ENCODE measurements at places on chromosomes 2 and 18.

DNA sequence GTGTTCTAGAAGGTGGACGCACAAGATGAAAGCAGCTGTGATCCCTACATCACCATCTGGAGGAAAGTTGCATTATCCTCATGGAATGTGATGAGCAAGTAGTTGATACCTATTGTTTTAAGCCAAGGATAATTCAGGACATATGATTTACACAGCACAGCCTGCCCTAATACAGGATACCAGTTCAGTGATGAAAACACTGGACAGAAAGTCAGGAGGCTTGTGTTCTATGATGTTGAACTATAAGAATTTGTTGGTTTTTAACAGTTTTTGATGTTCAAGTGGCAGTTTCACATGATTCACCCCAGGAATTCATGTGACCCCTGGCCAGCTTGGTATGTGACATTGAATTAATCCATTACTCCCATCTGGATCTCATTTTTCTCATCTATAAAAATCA, 6.2 kb upstream of the CHST10 start:
- no peak for DNase-seq

DNA sequence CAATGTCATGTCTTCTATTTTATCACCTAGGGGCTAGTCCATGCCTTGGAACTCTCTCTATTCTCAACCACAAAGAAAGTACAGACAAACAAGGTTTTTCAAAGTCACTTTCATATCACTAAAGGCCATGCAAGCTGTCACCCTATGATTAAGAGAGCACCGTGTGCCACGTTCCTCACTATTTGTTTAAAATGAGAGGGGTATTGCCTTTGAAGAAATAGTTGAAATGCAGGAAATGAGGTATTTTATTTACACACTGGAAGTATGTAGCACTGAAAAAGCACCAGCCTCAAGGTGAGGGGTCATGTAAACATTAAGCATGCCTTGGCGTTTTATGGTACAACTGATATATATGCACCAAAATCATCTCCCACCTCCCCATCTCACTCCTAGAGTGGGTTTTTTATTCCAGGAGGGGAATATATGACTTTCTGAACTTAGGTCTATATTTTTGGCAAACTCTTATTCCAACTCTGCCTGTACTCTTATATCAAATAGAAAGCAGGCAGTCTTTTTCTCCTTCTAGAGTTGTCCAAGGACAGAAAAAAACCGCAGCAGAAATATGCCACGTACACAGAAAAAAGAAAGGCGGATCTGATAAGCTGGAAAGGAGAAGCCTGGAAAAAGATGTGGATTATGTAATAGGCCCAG, 53.5 kb downstream of the VSNL1 start:
- DNase-seq: no peak

- DNase-seq: no peak
Observed at GRCh38 chr2:109456776-109457175, 157.0 kb downstream of the SEPTIN10 start.

- no peak for DNase-seq
Observed at GRCh38 chr2:165044505-165045303, 89.4 kb upstream of the SLC38A11 start.

GRCh38 chr2:199870581-199870980, 19.6 kb upstream of the FTCDNL1 start:
- no peak for DNase-seq

DNA sequence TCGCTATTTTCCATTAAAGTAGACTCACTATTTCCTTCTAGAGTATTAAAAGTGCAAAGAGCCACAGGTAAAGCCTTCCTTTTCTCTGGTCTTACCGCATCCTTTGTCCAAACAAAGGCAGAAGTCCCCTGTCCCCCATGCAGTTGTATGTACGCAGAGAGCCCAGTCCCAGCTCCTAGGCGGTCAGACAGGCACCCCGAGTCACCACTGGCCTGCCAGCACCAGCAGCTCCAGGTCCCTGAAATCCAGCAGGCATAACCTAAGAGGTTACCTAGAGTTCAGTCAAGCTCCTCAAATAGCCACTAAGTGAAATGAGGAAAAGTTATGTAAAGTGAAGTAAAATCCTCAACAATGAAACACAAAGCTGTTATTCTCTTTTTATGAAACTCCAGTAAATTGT, 60.4 kb upstream of the TWIST2 start:
- DNase-seq: no peak

GRCh38 chr2:72004976-72005375, 142.7 kb downstream of the CYP26B1 start:
- no peak for DNase-seq

DNA sequence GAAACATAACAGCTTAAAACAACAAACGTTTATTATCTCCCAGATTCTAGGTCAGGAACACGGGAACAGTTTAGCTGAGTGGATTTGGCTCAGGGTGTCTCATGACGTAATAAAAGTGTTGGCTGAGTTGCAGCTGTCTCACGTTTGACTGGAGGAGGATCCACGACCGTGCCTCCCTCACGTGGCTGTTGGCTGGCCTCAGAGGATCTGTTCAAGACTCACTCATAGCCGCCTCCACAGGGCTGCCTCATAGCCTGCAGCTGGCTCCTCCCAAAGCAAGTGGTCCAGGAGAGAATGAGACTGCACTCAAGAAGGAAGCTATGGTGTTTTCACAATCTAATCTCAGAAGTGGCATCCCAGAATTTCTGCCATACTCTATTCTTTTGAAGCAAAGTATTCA, 167.1 kb downstream of the RPRM start:
- no peak for DNase-seq

GRCh38 chr2:49788300-49788699, 634.0 kb upstream of the FSHR start:
- no peak for DNase-seq

DNA sequence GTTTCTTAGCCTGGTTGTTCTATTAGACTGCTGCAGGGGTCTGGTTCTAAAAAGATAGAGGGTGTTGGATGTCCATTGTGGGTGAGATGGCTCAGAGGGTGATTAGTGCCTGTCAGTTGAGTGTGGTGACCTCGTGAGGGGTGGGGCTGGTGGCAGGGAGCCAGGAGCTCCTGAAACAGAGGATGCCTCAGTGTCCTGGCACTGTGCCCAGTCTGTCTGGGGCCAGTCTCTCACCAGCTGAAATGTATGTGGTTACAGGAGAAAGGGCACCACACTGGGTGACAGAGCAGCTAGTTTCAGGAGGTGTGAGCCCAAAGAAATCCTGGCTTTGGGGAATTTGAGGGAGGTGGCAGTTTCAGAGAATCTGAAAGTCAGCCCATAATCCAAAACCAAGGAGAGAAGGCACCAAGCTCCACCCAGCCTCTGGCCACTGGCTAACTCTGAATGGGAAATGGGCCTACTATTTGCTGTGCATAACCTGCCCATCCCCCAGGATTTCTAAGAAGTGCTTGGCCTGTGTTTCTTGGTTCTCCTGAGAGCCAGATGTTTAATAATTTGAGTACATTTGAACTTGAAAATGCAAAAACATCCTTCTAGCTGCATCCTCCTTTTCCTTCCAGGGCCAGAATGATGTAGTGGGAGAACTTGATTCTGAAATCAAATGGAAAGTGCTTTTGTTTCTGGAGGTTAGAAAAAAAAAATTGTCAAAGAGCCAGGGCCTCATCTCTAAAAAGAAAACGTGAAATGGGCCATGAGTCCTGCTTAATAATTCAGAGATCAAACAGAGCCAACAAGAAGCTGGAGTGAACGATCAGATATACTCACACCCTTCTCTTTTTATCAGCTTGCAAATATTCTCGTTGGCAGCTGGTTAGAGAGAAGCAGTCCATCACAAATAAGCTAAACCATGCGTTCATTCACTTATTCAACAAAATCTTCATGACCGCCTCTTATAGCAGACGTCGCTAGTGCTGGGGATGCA, 92.3 kb downstream of the B3GNT2 start:
- peak; percentile 89 for DNase-seq

GRCh38 chr2:6167592-6168138, 475.5 kb downstream of the SOX11 start:
- no peak for DNase-seq

DNA sequence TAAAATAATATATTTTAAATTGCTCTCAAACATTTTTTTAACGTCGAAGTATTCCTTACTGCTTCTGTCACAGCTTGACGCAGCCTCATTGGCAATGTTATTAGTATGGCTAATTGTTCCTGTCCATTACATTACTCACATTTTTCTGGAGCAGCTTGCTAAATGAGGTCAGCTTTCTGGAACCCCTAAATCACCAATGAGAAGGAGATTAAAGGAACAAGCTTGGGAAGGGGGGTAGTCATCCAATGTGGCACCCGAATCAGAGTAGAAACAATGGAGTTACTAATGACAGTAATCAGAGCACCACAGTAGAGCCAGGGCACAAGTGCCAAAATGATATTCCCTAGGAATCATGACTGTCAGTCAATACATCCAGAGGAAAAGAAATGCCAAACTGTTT, 5.1 kb downstream of the NEUROD1 start:
- DNase-seq: no peak

DNA sequence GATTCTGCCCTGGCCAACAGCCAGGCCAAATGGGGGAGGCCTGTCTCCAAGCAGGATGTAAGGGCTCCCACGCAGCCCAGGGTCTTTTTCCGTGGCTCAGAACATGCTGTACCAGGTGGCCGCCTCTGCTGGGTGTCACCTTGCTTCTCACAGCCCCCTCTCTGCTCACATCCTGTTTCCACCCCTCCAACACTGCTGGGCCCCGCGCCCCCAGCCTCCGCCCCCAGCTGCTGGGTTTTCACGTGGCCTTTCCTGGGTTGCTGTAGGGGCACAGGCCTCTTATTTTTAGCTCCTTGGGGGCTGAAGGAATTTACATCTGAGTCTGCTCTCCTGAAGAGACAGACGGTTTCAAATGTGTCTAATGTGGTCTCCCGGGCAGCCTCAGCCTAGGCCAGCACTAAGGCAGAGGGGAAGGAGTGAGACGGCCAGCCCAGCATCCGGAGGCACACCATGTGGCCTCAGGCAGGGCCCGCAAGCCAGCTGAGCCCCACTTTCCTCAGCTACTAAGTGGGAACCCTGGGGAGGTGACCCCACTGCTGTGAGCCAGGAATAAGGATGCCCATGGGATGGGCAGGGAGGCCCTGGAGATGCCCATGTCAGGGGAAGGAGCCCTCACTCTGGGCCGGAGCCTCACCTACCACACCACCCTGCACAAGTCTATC, 18.7 kb upstream of the DUSP2 start:
- no peak for DNase-seq

- DNase-seq: no peak
Observed at GRCh38 chr2:12199491-12200211, 453.2 kb downstream of the LPIN1 start.

- no peak for DNase-seq
Observed at GRCh38 chr18:37434161-37434860, 131.3 kb downstream of the CELF4 start.

- DNase-seq: no peak
Observed at GRCh38 chr2:235345745-235346144, 148.1 kb upstream of the AGAP1 start.

DNA sequence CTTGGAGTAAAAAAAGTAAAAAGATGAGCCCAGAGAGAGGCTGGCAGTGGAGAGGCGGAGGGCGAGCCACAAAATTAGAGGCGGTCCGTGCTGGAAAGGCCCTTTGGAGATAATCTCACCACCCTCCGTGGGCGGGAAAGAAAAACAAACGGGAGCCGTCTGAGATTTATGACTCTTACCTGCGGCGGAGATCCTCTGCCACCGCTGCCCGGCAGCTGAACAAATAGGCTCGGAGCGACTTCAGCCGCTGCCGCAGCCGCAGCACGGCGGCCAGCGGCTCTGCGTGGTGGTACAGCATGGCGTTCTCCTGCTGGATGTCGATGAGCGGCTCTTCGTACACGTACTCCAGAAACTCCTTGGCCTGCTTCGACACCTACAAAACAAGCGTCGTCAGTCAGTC, 94.6 kb downstream of the PLEKHM3 start:
- DNase-seq: no peak

DNA sequence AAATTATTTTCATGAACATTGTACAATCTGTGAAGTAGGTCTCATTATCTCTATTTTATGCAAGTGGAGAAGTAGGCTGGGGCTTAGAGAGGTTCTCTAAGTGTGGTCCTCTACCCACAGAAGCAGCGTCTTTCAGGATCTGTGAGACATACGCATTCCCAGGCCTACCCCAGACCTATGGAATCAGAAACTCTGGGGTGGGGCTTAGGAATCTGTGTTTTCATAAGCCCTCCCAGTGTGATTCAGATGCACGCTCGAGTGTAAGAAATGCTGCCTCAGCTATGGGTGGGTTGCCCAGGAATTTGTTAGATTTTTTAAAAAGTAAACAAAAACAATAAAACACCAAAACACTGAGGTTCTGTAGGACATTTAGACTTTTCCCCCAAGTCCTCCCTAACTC, 14.8 kb upstream of the ZAP70 start:
- no peak for DNase-seq

DNA sequence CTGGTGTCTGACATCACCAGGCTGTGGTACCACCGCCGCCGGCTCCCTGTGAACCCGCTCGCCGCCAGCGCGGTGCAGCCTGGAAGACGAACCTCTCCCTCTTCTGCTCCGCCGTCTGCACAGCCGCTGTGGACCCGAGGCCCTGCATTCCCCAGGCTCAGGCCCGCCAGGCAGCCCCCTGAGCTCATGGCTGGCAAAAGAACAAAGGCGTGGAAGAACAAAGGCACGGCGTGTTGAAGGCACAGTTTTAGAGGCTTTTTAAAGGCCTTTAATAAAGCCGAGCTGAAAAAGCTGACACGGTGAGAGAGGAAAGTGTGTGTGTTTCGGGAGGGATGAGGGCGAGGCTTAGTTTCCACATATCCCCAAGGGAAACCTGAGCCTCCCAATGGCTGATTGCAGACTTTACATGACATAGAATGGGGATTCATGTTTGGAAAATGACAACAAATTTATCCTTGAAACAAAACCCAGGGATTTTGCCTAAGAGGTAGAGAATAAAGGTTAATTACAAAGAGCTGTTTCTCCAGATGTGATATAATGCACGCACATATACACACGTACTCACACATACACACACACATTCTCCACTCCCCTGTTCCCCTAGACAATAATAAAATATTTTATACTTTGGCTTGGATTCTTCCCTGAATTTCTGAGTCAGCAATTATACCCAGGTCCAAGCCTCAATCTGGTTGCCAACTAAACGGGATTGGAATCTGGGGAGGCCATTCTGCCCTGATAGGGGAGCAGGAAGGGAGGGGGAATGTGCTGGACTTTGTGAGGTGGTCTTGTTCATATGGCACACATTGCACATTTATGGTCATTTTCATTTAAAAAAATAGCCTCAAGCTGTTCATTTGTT, 39.7 kb downstream of the RFX8 start:
- DNase-seq: no peak

All from hematopoietic multipotent progenitor cell (in vitro differentiated cells).